Spleen (tissue), 13 donors: ENCODE measurements at places on chromosomes 7 and 10. TPM values are rescaled to one million over a fixed set of nuclear protein-coding genes. Genes with fewer than 3 reads are reported as not detected.
A peak's percentile ranks its signal among the peaks of the same experiment; 100 is the strongest.

GRCh38 chr10:31101123-31101522 is 69.5 kb upstream of the ZNF438 start:
- no peak overlapping the region for H3K4me3 ChIP-seq
- no peaks in the 10 kb centered on the region for H3K36me3 ChIP-seq
- H3K4me1 ChIP-seq = no peaks in the 10 kb centered on the region
- no peaks in the 10 kb centered on the region for H3K27me3 ChIP-seq
- no peak overlapping the region for H3K27ac ChIP-seq
- DNase-seq = no peak

DNA sequence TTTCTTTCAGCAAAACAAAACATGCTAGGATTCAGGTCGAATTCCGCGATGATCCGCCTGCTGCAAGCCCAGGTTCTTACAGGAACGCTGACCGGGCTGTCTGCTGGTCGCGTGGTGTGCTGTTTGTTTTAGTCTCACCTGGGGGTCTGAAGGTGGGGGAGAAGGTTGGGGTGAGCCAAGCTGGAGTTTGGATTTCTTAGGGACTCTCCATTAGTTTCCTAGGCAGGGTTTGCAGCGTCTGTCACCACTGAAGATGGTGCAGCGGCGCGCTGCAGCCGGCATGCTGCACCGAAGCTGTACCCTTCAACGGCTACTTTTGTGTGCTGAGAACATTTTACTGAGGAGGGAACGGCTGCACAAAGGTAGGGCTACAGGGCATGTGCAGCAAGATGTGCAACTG is 48.7 kb downstream of the GCC1 start:
- no peak overlapping the region for H3K27ac ChIP-seq
- no peak for DNase-seq
- H3K27me3 ChIP-seq = peaks cover 26% of the 10 kb centered on the region
- no peaks in the 10 kb centered on the region for H3K36me3 ChIP-seq
- H3K4me1 ChIP-seq = no peaks in the 10 kb centered on the region

DNA sequence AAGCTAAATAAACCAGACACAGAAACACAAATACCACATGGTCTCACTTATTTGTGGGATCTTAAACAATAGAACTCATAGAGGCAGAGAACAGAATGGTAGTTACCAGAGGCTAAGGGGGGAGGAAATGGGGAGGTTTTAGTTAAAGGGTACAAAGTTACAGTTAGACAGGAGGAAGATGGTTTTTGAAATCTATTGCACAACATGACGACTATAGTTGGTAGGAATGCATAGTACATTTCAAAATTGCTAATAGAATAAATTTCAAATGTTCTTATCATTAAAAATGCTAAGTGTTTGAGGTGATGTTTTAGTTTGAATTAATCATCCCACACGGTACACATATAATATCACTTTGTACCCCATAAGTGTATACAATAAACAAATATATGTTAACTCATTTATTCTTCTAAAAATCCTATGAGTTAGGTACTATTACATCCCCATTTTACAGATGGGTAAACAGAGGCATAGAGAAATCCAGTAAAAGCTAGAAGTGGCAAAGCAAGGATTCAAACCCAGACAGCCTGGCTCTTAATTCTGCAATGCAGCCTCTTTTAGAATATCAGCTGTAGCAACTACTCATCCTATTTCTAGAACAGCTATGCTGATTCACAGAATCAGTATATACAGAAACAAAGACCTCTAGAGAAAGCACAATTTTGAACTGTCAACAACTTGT is 50.9 kb downstream of the HBP1 start:
- H3K4me3 ChIP-seq = no peak overlapping the region
- DNase-seq = no peak
- H3K27ac ChIP-seq = no peak overlapping the region
- no peaks in the 10 kb centered on the region for H3K27me3 ChIP-seq

DNA sequence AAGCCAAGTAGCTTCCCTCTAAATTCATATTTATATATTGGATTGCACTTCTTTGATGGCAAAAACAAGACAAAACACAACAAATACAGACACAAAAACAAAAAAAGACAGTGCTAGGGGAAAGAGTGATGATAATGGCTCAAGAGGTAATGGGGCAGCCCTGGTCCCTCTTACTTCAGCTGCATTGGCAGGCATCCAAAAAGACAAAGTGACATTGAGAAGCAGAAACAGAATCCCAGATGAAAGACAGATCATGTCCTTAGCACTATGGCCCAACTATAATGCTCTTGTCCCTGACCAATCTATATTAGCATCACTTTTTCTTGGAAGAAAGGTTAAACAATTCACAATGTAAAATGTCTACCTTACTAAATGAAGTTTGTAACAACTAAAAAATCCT is 76.2 kb downstream of the GPR85 start:
- no peak overlapping the region for H3K27ac ChIP-seq
- no peak overlapping the region for H3K4me3 ChIP-seq
- no peak for DNase-seq

GRCh38 chr10:44427037-44427436 is 42.1 kb upstream of the CXCL12 start:
- no peak overlapping the region for H3K4me3 ChIP-seq
- no peak overlapping the region for H3K27ac ChIP-seq
- H3K36me3 ChIP-seq = no peaks in the 10 kb centered on the region
- H3K4me1 ChIP-seq = no peaks in the 10 kb centered on the region

DNA sequence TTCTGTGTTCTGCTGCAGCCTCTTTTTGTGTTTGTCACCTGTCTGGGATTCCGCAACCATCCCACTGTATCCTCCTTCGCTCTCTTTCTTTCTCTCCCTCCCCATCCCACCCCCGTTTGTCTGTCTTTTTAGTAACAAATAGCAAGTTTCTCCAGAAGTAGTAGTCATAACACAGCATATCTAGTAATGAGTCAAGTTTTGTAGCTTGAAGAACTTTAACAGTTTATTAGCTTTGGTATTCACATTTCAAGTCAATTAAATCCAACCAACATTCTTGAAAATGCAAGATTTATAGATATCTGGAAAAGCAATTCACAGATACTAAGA is 154.1 kb upstream of the MTPN start:
- H3K27me3 ChIP-seq = no peaks in the 10 kb centered on the region
- no peaks in the 10 kb centered on the region for H3K36me3 ChIP-seq
- H3K4me3 ChIP-seq = no peak overlapping the region
- H3K27ac ChIP-seq = no peak overlapping the region

GRCh38 chr10:102200751-102201640 is 25.1 kb upstream of the ELOVL3 start:
- no peak overlapping the region for H3K4me3 ChIP-seq
- no peaks in the 10 kb centered on the region for H3K27me3 ChIP-seq
- peak; percentile 74 for DNase-seq
- no peaks in the 10 kb centered on the region for H3K36me3 ChIP-seq
- H3K27ac ChIP-seq = no peak overlapping the region

DNA sequence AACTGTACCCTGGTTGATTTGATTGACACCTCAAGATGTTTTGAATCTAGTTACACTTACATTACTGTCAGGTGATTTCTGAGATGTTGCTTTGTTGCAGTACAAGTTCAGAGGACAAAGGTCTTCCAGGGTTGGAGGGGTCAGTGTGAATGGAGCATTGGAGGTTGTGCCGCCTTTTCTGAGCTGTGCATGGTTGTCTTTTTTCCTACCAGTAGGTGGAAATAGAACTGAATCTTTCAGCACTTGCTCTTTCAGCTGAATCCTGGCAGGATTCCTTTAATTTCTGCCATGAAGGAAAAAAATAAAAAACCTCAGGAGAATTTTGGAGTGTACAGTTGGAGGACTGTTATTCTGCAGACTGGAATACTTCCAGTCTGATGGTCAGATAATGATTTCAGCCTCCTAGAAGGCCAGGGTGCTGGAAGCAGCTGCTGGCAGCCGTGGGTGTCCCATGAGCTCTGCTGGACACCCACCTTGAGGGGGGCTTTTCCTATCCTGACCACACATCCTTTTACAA is 82.7 kb downstream of the PLCE1 start:
- H3K4me3 ChIP-seq = no peak overlapping the region
- no peaks in the 10 kb centered on the region for H3K27me3 ChIP-seq
- H3K27ac ChIP-seq = peak overlapping the region; percentile 18
- no peak for DNase-seq

DNA sequence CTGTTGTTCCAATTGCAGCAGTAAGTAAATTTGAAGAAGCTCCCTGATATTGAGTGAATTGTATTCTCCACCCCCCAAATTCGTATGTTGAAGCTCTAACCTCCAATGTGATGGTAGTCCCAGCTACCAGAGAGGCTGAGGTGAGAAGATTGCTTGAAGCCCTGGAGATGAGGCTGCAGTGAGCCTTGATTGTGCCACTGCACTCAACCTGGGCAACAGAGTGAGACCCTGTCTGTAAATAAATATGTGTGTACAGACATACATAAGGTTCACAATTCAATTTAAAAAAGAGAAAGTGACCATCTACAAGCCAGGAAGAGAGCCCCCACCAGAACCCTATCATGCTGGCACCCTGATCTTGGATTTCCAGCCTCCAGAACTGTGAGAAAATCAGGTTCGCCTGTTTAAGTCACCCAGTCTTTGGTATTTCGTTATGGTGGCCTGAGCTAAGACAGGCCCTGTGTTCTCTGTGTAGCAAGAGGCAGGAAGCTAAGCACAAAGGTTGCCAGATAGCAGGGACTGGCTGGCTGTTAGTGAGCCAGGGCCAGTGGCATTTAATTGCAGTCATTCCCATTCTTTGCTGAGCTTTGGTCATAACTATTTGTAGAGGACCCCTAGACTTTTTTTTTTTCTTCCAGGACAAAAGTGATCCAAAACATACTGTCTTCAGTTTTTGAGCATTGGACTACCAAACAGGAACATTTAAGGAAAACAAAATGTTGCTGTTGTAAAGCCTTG is 45.6 kb downstream of the AUTS2 start:
- no peak for DNase-seq
- H3K36me3 ChIP-seq = no peaks in the 10 kb centered on the region
- no peaks in the 10 kb centered on the region for H3K4me1 ChIP-seq

DNA sequence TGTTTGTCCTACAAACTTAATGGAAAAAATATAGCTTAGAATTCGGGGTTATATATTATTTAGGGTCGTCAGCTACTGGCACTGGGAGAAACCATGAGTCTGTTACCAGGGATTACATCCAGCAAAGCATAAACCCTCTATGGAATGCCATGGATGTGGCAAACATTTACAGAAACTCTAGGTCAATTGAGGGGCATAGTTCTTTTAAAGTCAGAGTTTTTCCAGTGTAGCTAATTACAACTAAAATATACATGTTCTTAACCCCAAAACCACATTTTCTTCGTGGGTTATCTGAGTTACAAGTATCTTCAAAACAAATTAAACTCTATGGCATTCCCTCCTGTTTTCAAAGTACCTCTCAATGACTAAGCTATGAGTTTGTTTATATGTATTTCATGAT is 99.3 kb upstream of the THSD7A start:
- no peaks in the 10 kb centered on the region for H3K27me3 ChIP-seq
- no peak overlapping the region for H3K4me3 ChIP-seq
- H3K27ac ChIP-seq = no peak overlapping the region
- no peaks in the 10 kb centered on the region for H3K4me1 ChIP-seq
- H3K36me3 ChIP-seq = no peaks in the 10 kb centered on the region
- DNase-seq = no peak

- DNase-seq = no peak
- H3K27me3 ChIP-seq = no peaks in the 10 kb centered on the region
- no peaks in the 10 kb centered on the region for H3K36me3 ChIP-seq
- no peak overlapping the region for H3K27ac ChIP-seq
Observed at GRCh38 chr10:94052281-94052680, 58.5 kb downstream of the PLCE1 start.

DNA sequence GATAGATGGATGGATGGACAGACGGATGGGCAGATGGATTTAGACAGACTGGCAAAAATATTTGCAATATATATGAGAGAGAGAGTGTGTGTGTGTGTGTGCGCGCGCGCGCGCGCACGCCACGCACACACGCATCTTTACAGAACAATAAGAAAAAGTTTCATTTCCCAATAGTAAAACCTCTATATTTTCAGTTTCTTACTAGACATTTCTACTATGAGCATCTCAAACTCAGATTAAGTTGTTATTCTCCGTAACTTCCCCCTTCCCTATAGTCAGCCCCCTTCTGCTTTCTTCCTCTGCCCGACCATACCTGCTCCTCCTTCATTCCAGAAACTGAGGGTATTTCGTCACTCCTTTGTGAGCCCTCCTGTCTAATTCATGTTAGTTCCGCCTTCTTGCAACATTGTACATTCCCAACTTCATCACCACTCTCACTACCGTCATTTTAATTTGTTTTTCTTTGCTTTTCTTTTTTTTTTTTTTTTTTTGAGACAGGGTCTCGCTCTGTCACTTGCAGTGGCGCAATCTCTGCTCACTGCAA is 154.4 kb upstream of the SH2B2 start:
- H3K36me3 ChIP-seq = peaks cover 10% of the 10 kb centered on the region
- no peak overlapping the region for H3K27ac ChIP-seq
- DNase-seq = peak; percentile 11
- no peaks in the 10 kb centered on the region for H3K4me1 ChIP-seq

- no peak overlapping the region for H3K27ac ChIP-seq
- no peaks in the 10 kb centered on the region for H3K27me3 ChIP-seq
- peaks cover 8% of the 10 kb centered on the region for H3K4me1 ChIP-seq
- no peak overlapping the region for H3K4me3 ChIP-seq
Observed at GRCh38 chr7:28358423-28358868, 53.9 kb upstream of the CREB5 start.

DNA sequence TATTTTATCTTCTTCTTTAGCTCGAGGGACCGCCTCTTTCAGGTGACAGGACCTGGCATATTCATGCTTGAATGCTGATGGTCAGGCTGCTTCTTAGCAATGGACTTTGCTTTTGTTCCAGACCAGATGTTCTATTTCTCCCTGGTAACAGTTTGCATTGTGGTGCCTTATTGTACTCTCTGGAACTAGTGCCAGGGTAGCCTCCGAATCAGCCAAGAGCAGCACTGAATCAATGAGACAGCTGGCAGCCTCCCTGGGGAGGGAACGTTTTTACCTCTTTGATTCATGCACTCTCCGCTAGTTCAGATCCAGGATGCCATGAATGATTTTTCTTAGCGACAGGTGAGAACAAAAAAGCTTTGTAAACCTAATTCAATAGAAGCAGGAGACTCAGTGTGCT is 54.1 kb upstream of the NXPH1 start:
- no peaks in the 10 kb centered on the region for H3K27me3 ChIP-seq
- H3K27ac ChIP-seq = no peak overlapping the region
- no peaks in the 10 kb centered on the region for H3K36me3 ChIP-seq
- H3K4me1 ChIP-seq = no peaks in the 10 kb centered on the region

GRCh38 chr10:128069351-128070051 is 56.7 kb downstream of the MKI67 start:
- H3K4me1 ChIP-seq = peaks cover 37% of the 10 kb centered on the region
- H3K4me3 ChIP-seq = no peak overlapping the region
- H3K27me3 ChIP-seq = no peaks in the 10 kb centered on the region
- H3K36me3 ChIP-seq = peaks cover 97% of the 10 kb centered on the region

Gene LRRC18
- not detected for total RNA-seq

Gene TUBB8
- not detected for total RNA-seq

Gene TRIL
- 8.7 TPM for total RNA-seq

Gene ZNF503
- 25.6 TPM for total RNA-seq

Gene TSPAN13
- 34.0 TPM for total RNA-seq

Gene RPEL1
- not detected for total RNA-seq
